ENCODE measurements at places on chromosomes 4 and X.

DNA sequence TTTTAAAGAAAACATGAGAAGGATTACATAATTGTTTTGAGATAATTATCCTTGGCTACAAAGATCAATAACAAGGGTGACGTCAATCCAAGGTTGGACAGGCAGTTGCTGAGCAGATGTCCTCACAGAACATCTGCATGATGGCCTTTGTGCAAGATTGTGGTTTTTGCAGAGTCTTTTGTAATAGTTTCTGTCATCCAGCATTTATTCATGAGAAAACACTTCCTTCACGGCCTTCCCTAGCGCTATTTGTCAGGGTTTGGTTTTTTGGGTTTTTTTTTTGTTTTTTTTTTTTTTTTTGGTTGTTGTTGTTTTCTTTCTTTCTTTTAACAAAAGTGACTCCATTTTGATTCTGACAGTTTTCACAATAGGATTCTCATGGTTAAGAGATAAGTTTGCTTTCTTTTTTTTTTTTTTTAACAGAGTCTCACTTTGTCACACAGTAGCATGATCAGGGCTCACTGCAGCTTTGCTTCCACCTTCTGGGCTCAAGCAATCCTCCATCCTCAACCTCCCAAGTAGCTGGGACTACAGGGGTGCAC, 31.5 kb upstream of the ELF2 start:
- DNase-seq: no peak

GRCh38 chrX:104118765-104119164, 6.4 kb downstream of the ZCCHC18 start:
- no peak for DNase-seq

GRCh38 chr4:148203056-148203898, 238.9 kb downstream of the NR3C2 start:
- DNase-seq: no peak

DNA sequence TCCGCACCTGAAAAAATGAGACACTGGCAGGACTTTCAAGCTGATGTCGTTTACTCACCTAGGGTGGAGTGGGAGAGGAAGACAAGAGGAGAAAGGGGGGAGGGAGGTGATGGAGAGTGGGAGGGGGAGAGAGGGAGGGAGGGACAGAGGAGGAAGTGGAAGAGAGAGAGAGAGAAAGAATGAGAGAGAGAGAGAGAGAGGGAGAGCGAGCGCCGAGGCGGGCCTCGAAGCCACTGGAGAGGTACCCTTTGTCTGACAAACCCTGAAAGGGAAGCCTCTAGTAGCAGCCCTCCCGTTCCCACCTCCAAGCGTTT, 296 bp upstream of the ADGRL3 start:
- DNase-seq: no peak

DNA sequence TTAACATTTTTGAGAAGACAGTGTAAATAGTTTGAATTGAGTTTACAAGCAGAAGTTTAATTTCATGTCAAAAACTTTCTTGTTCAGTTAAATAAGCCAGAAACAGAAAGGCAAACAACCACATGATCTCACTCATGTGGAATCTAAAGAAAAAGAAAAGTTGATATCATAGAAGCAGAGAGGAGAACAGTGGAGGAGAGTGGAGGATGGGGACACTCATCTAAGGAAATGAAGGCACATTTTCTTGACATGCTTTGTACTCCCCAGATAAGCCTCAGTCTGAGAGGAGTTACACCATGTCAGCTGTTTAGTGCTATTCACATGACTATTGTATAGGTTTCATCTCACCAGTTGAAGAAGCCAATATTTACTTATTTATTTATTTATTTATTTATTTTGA, 13.5 kb downstream of the SNCA start:
- DNase-seq: no peak

GRCh38 chr4:123198706-123199105, 197.9 kb upstream of the SPRY1 start:
- no peak for DNase-seq

- no peak for DNase-seq
Observed at GRCh38 chr4:24668956-24669355, 84.6 kb upstream of the DHX15 start.

DNA sequence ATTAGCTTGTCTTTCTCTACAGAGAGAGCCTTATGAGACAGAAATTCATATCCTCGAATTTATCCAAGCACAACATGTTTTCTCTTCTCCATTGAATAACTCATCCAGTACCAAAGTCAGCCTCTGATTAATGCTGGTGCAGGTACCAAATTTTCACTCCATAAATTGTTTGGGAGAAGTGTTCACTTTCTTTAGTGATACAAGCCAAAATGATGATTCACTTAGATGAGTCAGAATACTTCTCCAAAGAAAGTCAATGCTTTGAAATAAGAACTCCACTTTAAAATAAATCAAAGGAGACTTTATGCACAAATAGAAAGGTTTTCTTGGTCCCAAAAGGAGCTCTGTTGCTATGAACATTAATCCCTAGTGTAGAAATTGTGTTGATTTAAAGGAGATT, 60.2 kb downstream of the MAOB start:
- DNase-seq: no peak

All from activated CD4-positive, alpha-beta T cell treated with anti-CD3 and anti-CD28 coated beads for 1 hour (primary cell).